Thoracic aorta (tissue), 2 donors: ENCODE measurements at places on chromosomes 12 and 14.
A peak's percentile ranks its signal among the peaks of the same experiment; 100 is the strongest.

DNA sequence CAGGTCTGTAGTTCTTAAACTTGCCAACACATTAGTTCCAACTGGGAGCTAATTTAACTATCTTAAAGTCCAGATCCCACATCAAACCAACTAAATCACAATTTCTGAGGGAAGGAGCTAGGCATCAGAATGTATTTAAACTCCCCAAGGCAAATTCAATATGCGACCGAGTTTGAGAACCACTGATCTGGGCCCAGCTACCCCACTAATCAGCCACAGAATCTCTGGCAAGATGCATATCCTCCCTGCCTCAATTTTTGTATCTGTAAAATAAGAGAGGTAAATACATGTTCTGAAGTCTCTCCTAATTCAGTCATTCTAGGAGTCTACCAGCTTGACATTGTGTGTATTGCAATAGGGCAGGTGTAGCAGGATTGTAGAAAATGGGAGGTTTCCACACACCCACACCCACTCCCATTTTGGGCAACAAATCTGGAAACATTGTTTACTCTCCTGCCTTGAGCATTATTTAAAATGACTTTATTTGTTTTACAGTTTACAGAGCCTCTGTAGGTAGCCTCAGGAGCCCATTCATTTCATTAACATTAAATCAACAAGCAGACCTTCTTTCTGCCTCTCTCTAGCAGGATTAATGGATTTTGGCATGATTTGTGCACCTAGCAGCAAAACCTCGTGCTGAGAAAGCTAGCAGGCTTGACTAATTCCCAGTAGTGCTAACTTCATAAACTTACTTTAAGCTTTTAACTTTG lies 15.6 kb downstream of the LGR5 start:
- no peak overlapping the region for H3K27ac ChIP-seq
- DNase-seq, result no peak
- H3K4me3 ChIP-seq, result no peak overlapping the region
- H3K36me3 ChIP-seq, result no peaks in the 10 kb centered on the region
- H3K4me1 ChIP-seq, result no peaks in the 10 kb centered on the region

DNA sequence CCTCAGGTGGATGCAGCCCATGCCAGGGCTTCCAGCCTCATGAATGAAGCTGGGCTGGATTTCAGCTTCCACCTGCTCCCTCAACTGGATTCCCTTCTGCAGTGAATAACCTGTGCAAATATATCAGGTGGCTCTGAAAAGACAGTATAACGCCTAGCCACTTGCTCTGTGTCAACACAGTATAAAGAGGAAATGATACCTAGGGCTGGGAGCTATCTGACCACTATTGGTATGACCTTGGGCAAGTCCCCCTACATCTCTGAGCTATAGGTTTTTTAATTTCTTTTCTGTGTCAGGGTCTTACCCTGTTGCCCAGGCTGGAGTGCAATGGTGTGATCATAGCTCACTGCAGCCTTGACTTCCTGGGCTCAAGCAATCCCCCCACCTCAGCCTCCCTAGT lies 19.8 kb downstream of the ISM2 start:
- no peaks in the 10 kb centered on the region for H3K4me1 ChIP-seq
- no peaks in the 10 kb centered on the region for H3K36me3 ChIP-seq
- no peak for DNase-seq
- H3K4me3 ChIP-seq, result no peak overlapping the region
- H3K27me3 ChIP-seq, result no peaks in the 10 kb centered on the region
- no peak overlapping the region for H3K27ac ChIP-seq

- no peaks in the 10 kb centered on the region for H3K27me3 ChIP-seq
- peaks cover 11% of the 10 kb centered on the region for H3K36me3 ChIP-seq
These were observed 6.5 kb upstream of the ACACB start for GRCh38 chr12:109109746-109110350.

- H3K27ac ChIP-seq, result no peak overlapping the region
- no peaks in the 10 kb centered on the region for H3K27me3 ChIP-seq
- no peaks in the 10 kb centered on the region for H3K36me3 ChIP-seq
- H3K4me1 ChIP-seq, result peaks cover 14% of the 10 kb centered on the region
- H3K4me3 ChIP-seq, result no peak overlapping the region
These were observed 3.2 kb upstream of the MGST1 start for GRCh38 chr12:16344269-16344668.

GRCh38 chr12:9707864-9708808 lies 24.8 kb downstream of the CLECL1 start:
- no peaks in the 10 kb centered on the region for H3K36me3 ChIP-seq
- no peak overlapping the region for H3K27ac ChIP-seq
- no peak overlapping the region for H3K4me3 ChIP-seq

- peaks cover 30% of the 10 kb centered on the region for H3K4me1 ChIP-seq
- no peak for DNase-seq
- peak overlapping the region; percentile 90 for H3K4me3 ChIP-seq
- H3K27ac ChIP-seq, result peak overlapping the region; percentile 73
- no peaks in the 10 kb centered on the region for H3K27me3 ChIP-seq
These were observed 612 bp downstream of the PHC1 start for GRCh38 chr12:8914716-8915526.

GRCh38 chr12:72011374-72011773 lies 72.7 kb downstream of the TPH2 start:
- no peaks in the 10 kb centered on the region for H3K36me3 ChIP-seq
- H3K4me1 ChIP-seq, result peaks cover 5% of the 10 kb centered on the region
- no peak overlapping the region for H3K27ac ChIP-seq
- H3K27me3 ChIP-seq, result no peaks in the 10 kb centered on the region
- DNase-seq, result no peak

GRCh38 chr14:68631394-68632053 lies 161.3 kb downstream of the ZFP36L1 start:
- peak overlapping the region; percentile 41 for H3K27ac ChIP-seq
- no peaks in the 10 kb centered on the region for H3K27me3 ChIP-seq
- no peak overlapping the region for H3K4me3 ChIP-seq
- no peaks in the 10 kb centered on the region for H3K36me3 ChIP-seq
